Ovary (tissue), 10 donors: ENCODE measurements at places on chromosomes 5 and 9.
A peak's percentile ranks its signal among the peaks of the same experiment; 100 is the strongest.

DNA sequence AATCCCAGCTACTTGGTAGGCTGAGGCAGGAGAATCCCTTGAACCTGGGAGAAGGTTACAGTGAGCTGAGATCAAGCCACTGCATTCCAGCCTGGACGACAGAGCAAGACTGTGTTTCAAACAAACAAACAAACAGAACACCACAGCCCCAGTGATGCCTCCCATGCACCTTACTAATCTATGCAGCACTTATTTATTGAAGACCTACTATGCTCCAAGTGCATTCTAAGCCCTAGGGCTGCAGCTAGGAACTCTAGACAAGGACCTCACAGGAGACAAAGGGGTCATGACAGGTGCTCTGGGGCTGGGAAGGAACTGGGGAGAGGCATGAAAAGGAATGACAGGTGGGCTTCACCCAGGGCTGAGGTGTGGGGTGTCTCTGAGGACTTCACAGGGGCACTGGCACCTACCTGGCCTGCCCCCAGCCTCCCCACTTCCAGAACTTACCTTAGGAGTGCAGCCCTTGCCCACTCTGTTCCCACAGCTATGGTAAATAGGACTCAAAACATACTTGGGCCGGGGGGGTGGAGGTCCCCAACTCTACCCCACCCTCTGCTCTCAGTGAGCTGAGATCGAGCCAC, 69.4 kb downstream of the C9orf50 start:
- no peak for DNase-seq

GRCh38 chr9:96719521-96719920, 58.4 kb downstream of the ZNF510 start:
- DNase-seq = no peak

DNA sequence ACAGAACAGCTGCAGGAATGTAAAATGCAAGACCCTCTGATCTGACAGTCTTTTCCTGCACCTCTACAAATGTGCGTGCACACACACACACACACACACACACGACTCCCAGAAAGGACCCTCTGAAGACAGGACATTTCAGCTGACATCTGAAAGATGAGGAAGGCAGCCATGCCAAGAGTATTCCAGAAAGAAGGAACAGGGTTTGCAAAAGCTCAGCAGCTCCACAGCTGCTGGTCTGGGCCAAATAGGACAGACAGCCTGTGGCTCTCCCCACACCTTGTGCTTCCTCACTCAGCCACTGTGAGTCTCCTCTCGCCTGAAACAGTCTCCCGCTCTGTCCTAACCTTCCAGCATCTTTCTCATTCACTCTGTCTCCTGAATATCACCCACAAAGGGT, 189.0 kb downstream of the PALM2AKAP2 start:
- no peak for DNase-seq

DNA sequence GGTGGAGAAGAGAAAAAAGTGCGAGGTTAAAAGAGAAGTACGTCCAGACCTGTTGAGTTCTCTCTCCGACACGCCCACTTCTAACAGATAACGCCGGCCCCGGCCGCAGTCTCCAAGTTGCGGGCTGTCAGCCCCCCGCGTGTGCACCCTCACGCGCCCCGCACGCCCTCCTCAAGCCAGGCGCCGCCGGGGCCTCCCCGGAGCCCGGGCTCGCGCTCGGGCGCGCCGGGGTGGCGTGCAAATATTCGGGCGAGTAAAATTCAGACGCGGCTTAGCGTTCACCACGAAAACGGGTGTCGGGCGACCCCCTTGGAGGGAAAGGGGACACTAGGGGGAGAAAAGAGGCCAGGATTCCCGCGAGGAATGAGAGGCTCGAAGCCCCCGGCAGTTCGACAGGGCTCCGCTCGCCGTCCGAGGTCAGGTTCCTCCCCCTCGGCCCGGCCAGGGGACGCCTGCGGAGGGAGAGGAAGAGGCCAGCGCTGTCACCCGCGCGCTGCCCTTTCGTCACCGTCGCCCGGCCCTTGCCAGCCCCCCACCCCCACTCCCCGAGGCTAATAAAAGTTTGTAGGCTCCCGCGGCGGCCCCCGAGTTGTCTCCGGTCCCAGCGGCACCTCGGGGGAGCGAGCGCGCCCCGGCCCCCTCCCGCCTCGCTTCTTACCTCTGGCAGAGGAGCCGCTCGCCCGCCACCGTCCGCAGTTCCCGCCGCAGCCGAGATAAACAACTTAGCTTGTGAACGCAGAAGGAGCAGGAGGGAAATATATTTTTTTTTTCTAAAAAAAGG, 743 bp downstream of the NR3C1 start:
- DNase-seq = peak; percentile 76

- DNase-seq = no peak
Observed at GRCh38 chr5:152151113-152151512, 226.5 kb upstream of the GLRA1 start.

DNA sequence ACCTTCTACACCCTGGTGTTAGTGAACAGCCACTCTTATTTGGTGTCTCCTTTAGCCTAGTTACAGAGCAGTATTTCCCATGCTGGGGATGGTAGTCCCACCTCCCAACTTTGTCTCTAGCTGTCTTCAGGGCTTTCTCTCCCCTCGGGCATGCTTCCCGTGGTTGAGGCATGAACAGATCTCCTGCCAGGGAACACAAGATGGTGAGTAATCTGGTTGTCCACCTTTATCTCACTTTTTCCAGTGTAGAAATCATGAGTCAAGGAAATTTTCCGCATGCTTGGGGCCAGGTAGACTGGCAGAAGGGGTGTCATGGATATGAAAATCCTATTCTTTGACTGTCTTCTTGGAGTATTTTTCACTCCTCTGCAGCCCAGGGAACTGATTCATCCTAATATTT, 532.9 kb downstream of the ANXA1 start:
- DNase-seq = no peak

DNA sequence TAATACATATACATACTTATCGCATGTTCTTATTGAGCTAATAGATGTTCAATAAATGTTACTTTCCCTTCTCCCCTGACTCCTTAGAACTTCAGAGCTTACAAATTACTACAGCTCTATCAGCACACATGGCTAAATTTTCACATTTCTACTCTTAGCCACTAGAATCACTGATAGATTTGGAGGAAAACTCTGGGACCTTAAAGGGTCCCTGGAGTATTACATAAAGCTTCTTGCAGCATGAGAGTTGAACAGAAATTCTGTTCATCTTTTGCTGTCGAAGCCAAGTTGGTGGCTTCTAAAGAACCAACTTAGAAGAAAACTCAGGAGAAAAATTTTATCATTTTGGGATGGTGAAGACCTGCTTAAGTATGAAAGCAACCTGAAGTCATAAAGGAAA, 15.5 kb downstream of the B4GALT1 start:
- DNase-seq = no peak

GRCh38 chr9:132040246-132040645, 39.4 kb downstream of the MED27 start:
- DNase-seq = no peak

- no peak for DNase-seq
Observed at GRCh38 chr9:109973336-109973735, 193.3 kb downstream of the PALM2AKAP2 start.

GRCh38 chr5:90386099-90386710, 23.4 kb downstream of the CETN3 start:
- DNase-seq = no peak

GRCh38 chr5:131607903-131608540, 27.0 kb downstream of the RAPGEF6 start:
- no peak for DNase-seq

GRCh38 chr5:95445995-95446394, 54.8 kb downstream of the FAM81B start:
- no peak for DNase-seq

GRCh38 chr5:98454407-98454806, 319.1 kb upstream of the RGMB start:
- DNase-seq = no peak

- no peak for DNase-seq
Observed at GRCh38 chr9:6708732-6709131, 49.0 kb upstream of the KDM4C start.

DNA sequence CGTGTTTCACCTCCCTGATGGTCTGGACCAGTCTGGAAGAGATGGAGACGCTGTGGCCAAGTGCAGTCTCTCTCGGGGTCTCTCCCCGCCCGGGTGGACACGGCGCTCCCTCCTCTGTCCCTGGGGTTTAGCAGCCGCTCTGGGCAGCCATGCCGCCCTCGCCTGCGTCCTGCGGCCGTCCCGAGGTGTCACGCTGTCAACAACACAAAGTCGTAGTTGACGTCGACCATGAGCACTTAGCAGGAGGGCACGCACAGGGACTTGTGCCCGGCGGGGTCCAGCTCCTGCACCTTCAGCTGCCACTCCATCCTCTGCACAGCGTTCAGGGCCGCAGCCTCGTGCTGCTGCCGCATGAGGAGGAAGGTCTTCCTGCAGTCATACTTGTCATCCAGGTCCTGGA, 368.9 kb downstream of the CDH9 start:
- no peak for DNase-seq

DNA sequence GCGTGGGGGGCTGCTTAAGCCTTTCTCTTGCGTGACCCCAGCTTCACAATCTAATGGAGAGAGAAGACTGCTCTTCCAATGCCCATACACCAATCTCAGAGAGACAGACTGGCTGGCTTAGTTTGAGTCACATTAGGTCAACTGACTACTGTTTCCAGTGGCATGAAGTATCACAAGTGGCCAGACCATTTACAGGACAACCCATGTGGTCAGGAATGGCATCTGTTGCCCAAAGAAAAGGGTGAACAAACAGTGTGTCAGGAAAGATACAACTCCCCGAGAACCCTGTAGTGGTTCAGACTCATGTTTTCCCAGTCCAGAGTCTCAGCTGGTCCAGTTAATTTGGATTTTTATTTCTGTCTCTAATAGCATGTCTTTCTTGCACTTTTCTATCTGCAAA, 177.4 kb upstream of the IL12B start:
- no peak for DNase-seq

- no peak for DNase-seq
Observed at GRCh38 chr5:168426007-168426863, 60.0 kb upstream of the RARS1 start.

- DNase-seq = no peak
Observed at GRCh38 chr9:122286764-122287163, 22.1 kb downstream of the MRRF start.

DNA sequence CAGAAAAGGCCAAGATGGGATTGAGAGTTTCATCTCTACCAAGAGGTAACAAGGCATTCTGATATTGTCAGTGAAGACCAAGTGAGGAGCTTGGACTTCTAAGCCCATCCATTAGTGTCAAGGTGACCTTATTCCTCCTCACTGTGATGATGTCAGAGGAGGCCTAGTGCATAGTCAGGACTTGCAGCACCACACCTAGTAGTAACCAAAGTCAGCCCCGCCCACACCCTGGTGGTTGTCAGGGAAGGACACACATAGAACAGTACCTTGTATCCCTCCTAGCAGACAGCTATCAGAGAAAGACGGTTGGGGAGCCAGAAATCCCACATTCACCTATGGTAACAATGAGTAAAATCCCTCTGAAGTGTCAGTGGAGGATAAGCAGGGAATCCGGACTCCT, 111.7 kb downstream of the AP3B1 start:
- DNase-seq = no peak

DNA sequence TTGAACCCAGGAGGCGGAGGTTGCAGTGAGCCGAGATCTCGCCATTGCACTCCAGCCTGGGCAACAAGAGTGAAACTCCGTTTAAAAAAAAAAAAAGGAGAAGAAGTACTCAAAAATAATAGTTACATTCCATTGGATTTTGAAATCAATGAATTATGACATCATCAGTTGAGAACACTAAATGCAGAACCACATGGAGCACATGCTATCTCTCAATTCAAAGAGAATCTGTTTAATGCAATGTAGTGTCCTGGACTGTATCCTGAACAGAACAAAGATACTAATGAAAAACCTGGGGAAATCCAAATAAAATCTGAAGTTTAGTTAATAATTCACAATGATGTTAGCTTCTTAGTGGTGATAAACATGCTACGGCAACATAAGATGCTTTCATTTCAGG, 20.3 kb downstream of the CDC14B start:
- DNase-seq = no peak

GRCh38 chr5:150159031-150159430, 3.4 kb upstream of the PDGFRB start:
- DNase-seq = no peak

DNA sequence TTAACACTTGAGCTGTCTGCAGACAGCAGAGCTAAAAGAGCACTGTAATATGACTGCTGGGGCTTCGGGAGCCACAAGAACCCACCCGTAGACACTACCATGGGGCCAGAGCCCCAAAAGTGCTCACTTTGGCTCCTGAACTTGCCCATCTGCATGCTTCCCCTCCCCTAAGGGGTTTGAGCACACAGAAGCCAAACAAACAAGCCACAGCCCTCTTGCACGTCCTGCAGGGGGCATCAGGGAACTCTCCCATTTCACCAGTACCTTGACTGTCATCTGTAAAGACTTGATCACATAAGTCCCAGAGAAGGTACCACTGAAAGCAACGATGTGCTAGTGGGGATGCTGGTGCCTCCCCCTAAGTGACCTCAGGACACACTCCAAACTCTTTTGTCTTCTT, 681.8 kb downstream of the SEMA5A start:
- DNase-seq = no peak

DNA sequence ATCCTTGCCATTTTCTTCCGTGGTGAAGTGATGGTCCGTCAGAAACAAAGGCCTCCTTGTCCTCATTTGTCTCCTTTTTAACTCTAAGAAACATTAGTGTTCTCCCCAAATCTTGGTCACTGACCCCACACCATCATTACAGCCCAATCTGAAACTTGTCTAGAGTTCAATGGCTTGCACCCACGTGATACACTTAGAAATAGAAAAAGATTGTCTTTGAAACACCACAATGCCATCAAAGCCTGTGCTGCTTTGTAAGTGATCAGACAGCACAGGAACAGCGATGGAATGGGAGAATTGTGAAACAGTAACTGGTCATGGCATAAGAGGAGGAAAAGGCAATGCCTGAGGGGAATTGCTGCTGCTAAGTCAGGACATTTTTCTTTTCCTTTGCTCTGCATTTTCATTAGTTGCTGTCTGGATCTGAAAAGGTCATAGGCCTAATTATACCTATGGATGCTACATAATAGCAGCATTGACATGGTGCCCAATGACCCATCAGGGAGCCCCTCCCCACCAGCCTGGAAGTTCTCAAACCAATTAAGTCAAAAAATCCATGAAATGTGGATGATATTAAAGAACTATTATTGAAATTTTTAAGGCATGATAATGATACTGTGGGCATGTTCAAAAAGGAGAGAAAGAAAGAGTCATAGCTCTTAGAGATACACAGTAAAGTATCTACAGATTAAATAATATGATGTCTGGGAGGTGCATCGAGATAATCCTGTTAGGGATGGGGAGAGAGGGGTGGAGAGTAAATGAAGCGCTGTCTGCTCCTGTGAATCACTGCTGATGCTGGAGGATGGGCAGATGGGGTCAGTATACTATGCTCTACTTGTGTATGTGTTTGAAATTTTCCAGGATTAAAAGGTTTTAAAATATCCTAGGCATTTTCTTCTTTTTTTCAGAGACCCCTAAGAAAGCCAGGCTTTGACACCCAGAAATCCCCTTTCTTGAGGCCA, 83.6 kb downstream of the ENC1 start:
- no peak for DNase-seq

GRCh38 chr9:91775011-91775707, 174.9 kb downstream of the ROR2 start:
- DNase-seq = peak; percentile 62

- DNase-seq = peak; percentile 44
Observed at GRCh38 chr5:141208478-141208877, at the start of gene PCDHB12. Gene PCDHB12, plus strand, starts transcription at chr5:141208719. Its CDS starts 189 bp downstream, at chr5:141208908.
